ENCODE measurements at places on chromosomes 13 and 19.

- peak; percentile 97 for DNase-seq
These were observed 3.0 kb upstream of the ZFP36 start for GRCh38 chr19:39403331-39404312.

- no peak for DNase-seq
These were observed 44.8 kb upstream of the OLFM4 start for GRCh38 chr13:52983836-52984235.

DNA sequence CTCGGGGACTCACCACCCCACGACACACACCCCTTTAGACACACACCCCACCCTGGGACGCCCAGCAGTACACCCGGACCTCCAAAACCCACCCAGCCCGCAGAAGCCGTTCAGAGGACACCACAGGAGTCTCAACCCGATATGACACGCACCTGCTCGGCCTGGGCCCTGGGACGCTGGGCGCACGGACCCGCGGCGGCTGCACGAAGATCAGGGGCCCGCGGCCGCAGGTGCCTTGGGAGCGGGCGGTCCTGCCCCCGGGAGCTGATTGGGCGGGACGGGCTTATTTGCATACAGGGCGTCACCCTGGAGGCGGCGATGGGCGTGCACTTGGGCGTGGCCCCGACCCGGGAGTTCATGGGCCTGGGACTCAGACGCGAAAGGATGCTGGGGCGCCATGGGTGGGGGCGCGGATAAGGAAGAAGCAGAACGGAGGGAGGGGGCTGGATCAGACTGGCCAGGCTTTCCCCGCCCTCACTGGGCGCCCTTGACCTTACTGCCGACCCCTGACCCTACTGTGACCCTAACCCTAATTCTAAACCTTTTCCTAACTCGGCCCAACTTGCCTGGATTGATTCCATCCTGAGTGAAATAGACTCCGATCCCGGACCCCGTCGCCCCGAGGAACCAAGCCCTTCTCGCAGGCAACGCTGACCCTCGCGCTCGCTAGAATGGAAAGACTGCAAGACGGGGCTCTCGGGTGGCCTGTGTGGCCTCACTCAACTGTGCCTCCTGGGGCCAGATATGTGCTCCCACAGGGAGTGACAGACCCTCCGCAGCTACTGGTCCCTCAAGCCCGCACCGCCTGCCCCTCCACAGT, at the start of gene MEF2B:
TSS of gene MEF2B (minus strand) at position 211 of the 820 bp plus-strand sequence. CDS start 19,528 bp downstream, outside the sequence.
- peak; percentile 79 for DNase-seq

DNA sequence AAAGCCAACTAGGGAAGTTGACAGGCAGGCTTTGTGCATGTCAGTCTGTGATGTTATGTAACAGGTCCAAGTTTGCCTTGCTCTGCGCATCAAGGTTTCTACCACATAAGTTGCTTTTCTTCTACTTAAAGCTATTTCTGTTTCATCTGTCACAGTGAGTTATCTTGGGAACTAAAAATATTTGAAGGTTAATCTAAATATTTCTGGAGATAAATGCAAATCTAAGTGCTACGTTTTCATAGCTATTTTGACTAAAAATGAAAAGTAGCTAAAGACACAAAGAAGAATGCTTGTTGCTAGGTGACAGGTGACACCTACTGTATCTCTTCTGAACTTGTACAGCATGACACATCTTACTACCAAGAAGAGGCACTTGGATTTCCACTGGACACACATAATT, 135.6 kb downstream of the KLF12 start:
- no peak for DNase-seq

DNA sequence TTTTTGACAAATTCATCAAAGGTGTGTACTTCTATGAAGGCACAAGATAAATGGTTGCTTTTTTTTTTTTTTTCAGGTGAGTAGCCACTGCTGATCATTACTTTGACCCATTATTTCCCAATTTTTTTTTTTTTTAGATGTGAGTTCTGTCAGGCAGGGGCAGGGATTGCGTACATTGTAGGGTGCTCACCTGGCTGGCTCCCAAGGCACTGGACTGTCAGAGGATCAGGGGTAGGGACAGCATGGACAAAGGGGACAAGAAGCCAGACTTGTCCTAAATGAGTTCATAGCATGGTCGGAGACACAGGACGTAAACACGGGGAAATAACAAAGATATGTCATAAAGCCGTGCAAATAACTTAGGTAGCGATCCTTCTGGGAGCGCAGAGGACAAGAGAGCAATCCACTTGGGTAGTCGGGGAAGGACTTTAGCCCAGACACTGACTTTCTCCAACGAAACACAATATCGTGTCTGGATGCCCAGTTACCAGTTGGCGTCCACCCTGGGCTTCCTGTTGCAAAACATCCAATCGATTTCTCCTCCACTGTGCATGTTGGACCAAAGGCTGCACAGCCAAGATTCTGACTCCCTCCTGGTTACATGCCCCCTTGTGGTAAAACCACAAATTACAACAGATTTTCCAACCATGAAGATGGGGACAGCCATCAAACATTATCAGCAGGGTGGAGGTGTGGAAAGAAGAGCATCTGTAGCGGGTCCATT, 27.5 kb upstream of the KATNAL1 start:
- DNase-seq = no peak

DNA sequence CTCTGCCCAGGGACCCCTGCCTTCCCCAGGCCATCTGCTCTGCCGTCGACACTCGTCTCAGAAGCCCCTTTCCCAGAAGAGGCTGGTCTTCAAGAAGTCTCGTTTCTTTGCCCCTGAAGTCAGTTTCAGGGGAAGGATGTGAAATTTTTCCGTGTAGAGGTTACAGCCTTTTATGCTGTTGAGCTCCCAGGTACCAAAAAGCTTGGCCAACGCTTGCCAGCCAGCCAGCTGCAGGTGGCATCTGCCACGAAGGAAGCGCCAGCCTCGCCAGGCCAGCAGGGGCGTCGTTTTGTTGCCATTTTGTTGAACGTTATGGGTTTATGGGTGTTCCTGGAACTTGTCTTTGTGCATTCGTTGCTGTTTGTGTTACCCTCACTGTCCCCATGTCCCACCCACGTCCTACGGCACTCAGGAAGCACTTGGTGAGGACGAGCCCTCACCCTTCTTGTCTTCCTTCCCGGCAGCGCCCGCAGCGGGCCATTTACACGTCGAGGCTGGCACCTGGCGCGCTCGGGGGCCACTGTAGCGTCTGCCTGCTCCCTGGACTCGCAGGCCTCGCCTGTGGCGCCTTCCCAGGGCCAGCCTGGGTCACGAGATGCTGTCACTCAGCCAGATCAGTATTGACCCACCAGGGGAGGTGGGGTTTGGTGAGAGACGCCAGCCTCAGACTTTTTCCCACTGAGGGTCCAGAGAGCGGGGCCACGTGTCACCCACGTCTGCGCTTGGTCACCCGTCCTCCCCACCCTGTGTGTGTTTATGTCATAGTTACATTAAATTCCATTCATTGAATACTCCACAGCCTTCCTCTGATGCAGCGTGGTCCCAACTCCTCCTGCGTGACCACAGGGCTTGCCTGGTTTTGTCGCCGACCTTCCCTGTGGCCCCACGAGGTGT, 37.1 kb downstream of the AP1M1 start:
- no peak for DNase-seq

- no peak for DNase-seq
These were observed 1.8 kb downstream of the PRKACA start for GRCh38 chr19:14115756-14116155.

- no peak for DNase-seq
These were observed 27.2 kb downstream of the EPN1 start for GRCh38 chr19:55702131-55702627.

GRCh38 chr19:9149997-9150396, 9.8 kb downstream of the ZNF317 start:
- DNase-seq = no peak

GRCh38 chr13:23618341-23618740, 48.1 kb downstream of the TNFRSF19 start:
- DNase-seq = no peak

DNA sequence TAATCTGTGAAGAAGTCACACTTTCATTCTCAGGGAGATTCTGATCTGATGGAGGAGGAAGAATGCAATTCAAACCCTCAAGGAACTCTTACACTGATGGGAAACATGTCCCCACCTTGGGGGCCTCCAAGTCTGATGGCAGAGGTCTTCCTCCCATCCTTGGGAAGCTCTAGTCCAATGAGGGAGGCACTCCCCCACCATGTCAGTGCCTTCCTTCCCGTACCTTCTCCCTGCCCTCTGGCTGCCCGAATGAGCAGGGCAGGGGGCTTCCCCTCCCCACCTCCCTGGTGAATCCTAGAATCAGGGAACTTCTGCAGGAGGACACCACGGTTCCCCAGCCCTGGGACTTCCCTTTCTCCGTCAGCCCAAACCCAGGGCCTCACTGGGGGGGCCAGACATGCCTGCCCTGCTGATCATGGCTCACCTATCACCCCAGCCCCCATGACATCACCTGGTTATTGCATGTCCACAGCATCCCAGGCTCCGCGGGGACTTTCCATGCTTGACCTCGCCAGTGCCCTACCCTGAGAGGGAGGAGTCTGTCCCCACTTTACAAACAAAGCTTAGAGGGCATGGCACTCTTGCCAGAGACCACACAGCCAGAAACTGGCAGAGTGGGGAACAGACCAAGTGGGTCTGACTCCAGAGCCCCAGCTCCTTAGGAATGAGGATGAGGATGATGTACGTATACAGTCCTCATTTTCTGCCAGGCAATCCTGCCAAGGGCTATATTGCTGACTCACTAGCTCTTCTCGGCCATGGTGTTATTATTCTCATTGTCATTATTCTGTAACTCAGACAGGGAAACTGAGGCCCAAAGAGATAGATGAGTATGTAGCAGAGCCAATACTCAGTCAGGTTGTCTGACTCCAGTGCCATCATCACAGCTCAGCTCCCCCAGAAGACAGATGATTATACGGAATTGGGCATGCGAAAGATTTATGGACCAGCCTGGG, 9.6 kb upstream of the BCL3 start:
- no peak for DNase-seq

- peak; percentile 71 for DNase-seq
These were observed at the start of gene ZNF552 for GRCh38 chr19:57814505-57815246. ZNF552 (minus strand) TSS chr19:57814913; CDS start chr19:57814743, 170 bp downstream.

- no peak for DNase-seq
These were observed 415.4 kb upstream of the KLHL1 start for GRCh38 chr13:70523622-70524021.

- no peak for DNase-seq
These were observed 7.6 kb upstream of the CELF5 start for GRCh38 chr19:3216874-3217273.

GRCh38 chr13:93377196-93377595, 150.6 kb downstream of the GPC6 start:
- DNase-seq = no peak

GRCh38 chr13:84543962-84544361, 661.7 kb upstream of the SLITRK1 start:
- no peak for DNase-seq

DNA sequence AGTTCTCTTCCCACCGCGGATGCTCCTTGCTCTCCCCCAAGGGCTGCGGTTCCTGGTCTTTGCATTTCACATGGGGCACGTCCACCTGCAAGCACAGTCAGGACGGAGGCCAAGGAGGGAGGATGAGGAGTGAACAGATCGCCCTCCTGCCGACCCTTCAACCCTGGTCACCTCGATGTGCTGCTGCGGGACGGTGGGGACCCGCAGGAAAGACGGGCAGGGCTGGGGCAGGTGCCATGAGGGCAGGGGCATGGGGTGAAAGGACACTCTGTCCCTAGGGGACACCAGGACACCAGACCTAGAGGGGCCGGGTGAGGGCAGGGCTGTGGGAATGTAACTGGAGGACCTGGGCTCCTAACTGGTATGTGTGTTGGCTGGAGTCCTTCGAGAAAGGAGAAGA, 840 bp downstream of the SYCE2 start:
- no peak for DNase-seq

DNA sequence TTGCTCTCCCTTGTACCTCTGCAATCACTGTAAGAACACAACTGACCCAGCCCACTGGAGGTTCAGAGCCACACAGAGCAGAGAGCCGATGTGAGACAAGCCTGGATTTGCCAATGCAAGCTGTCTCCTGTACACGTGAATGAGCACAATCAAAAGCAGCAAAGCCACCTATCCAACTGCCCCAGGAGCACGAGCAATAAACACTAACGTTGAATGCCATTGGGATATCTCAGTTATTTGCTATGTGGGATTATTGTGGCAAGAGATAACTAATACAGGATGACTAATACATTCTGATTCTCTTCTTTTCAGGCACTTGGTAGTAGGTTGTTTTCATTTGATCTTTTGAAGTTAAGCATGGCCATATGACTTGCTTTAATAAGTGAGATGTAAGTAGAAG, 85.2 kb upstream of the FAM216B start:
- no peak for DNase-seq

DNA sequence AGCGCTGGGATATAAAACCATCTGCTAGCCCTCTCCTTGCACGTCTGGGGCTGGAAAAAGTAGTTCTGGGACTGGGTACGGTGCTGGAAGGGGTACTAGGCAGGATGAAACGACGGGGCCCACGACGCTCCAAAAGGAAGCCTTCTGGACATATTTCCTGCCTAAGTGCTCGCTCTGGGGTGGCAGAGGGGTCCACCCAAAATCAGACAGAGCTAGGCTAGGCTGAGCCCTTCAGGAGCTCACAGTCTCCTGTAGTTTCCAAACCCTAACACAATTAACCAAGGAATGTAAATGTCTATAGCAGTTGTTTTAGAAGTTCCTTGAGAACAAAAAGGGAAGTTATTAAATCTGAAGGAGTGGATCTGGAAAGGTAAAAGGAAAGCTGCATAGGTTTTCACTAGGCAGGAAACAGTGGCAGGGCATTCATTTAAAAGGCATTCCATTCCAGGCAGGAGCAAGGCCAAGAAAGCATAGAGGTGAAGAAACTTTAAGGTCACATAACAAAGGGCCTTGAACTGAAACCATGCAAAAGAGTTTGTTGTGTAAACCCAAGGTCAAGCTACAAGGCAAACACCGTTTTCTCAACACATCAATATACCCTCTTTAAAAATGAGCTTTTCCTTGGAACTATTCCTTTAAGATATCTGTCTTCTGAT, 634 bp upstream of the DIAPH3 start:
- DNase-seq = no peak

DNA sequence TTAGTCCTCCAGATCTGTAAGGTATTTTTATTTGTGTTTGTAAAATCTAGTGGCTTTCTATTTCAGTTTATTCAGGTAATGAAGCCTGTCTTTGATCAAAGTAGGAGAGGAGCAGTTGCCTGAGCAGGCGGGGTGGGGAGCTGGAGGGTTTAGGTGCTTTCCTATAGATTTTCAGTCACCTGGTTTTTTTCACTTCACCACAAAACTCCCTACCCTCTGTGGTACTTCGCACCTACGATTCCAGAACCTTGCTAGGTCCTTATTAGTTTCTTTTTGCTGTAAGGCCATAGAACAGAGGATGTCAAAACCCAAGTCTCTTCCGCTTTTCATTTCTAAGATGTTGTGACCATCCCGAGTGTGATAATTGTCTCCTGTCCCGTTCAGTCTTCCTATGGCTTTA, 26.6 kb downstream of the SLAIN1 start:
- DNase-seq = no peak

- no peak for DNase-seq
These were observed 33.0 kb downstream of the IL12RB1 start for GRCh38 chr19:18053576-18054219.

DNA sequence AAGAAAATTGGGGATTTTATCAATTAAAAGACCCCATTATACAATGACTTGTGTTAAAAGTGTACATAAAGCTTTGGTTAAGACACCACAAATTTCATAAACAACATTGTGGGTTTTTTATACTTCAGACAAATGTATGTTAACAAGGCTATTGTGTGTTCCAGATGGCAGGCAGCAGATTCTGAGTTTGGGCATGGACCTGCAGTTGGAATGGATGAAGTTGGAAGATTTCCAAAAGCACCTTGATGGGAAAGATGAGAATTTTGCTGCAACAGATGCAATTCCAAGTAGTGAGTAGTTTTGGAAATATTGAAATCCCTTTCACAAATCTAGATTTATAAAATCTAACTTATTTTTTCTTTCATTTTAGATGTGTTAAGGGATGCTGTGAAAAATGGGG, 25.4 kb downstream of the MPHOSPH8 start:
- no peak for DNase-seq
